GM04504 (cell line): ENCODE measurements at places on chromosomes 7 and 10.

- DNase-seq, result no peak
These were observed 36.8 kb downstream of the PTN start for GRCh38 chr7:137306748-137307147.

DNA sequence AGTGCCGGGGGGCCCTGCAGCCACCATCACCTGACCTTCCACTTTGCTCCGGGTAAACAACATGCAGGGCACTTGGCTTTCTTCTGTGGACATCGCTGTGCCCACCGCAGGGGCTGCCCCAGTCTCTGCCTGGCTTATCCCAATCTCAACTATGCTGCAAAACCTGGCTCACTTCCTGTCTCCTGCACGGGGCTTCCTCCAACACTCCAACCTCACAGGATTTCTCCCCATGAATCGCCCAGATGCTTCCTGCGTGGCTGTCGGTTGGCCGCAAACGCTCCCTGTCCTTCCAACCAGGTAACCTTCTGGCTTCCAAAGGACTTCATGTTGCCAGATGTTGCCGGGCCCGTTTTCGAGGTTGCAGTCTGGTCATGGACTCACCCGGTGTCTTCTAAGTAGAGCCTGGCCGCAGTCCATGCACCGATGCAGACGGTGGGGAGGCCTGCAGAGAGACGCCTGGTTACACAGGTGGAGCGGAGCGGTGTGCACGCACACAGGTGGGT, 109.0 kb downstream of the VIPR2 start:
- no peak for DNase-seq

DNA sequence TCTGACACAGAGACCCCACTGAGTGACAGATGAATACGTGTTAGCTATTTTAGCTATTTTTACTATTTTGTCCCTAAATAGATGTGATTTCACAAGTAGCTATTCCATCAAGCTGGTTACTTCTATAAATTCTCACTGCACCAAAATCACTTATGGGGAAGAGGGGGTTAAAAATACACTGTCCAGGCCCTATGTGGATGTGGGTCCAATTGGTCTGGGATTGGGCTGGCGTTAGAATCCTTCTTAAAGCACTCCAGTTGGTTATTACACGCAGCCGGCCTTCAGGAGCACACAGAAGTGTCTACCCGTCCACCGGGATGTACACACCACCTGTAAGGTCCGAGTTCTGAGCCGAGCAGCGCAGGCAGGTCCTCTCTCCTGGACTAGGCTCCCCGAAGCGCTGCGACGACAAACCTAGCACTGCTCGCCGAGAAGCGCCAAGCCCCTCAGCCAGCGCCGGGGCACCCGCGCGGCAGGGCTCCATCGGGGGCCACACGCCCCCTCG, 222.3 kb upstream of the MKLN1 start:
- peak; percentile 9 for DNase-seq

DNA sequence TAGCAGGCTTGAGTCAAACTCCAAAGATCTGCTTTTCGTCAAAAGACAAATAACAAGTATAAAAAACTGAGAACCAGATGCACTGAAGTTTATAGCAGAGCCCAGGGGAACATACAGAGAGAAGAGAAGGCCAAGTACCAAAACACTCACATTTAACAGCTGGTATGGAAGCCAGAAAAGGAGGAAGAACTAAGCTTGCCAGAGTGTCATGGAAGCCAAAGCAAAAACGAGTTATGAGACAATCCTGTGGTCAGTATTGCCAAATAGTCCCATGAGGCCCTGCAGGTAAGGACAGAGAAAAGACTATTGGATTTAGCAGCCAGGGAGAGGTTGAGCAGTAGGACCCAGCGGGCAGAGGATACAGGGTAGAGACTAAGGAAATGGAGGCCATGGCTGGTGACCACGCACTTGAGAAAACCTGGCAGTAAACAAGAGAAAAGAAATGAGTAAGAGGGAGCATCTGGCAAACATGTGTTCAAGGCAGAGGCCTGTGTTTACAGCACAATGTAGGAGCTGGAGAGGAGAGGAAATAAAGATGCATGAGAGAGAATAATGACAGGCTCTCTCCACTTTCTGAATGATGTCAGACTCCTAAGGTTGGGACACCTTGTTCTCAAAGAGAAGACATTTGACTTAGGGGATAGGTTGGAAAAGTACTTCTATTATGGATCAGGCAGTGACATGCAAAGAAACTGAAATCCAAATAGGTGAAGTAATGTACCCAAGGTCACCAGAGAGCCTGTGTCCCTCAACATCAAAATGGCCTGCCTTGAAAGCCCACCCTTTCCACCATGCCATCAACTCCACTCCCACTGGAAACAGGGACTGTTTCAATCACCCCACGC, 9.1 kb downstream of the CREB3L2 start:
- peak; percentile 97 for DNase-seq

GRCh38 chr7:157693071-157693520, 356.3 kb downstream of the DNAJB6 start:
- DNase-seq, result no peak

- DNase-seq, result no peak
These were observed 20.5 kb downstream of the CHCHD3 start for GRCh38 chr7:133061357-133061756.

DNA sequence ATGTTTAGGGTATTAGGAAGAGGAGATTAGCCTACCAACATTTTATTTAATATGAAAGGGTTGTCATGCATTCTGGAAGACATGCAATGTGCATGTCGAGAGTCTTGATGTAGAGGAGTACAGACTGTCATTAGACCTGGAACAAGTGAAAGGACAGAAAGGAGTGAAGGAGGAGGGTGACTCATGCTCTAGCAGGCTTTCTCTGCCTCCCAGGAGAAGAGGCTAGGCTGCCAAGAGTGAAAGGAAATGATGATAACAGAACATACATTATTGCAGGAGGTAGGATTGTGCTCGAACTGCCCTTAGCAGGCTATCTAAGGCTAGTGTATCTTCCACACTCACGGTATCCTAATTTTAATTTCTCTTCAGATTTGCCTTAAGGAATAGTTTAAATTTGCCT, 228.8 kb downstream of the EXOC4 start:
- peak; percentile 18 for DNase-seq

DNA sequence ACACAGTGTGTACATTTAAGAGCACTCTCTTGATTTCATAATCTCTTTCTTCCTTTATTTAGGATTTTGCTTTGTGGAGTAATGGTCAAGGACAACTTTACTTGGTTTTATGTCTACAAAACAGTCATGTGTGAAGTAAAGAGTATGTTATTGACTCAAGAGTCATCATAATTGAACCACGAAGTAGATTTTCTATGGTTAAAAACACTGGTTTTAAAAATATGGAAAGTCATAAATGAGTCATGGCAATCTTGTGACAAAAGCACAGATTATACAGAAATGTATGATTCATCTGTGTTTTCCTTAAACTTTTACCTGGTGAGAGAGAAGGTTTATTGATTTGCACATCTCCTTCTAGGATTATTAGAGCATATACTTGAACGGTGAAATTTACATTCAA, 969.7 kb downstream of the GATA3 start:
- no peak for DNase-seq

DNA sequence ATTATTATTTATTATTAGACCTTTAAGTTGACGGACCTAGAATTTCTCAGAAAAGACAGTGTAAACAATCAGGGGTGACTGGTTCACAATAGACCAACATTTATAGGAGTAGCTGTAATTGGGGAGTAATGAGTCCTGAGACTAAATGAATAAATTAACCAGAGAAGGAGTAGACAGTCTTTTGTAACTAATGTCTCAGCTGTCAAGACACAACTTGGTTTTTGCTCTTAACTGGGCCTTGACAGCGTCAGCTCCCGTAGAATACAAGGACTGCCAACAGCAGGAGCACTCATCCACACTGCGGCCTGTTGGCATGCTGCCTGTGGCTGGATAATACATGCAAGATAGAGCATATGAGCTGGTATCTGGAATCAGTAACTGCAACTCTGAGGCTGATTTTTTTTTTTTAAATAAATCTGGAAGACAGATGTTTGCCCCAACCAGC, 123.9 kb downstream of the CACNA2D1 start:
- DNase-seq, result peak; percentile 85

- no peak for DNase-seq
These were observed 28.9 kb upstream of the CREB3L2 start for GRCh38 chr7:138030679-138031351.

DNA sequence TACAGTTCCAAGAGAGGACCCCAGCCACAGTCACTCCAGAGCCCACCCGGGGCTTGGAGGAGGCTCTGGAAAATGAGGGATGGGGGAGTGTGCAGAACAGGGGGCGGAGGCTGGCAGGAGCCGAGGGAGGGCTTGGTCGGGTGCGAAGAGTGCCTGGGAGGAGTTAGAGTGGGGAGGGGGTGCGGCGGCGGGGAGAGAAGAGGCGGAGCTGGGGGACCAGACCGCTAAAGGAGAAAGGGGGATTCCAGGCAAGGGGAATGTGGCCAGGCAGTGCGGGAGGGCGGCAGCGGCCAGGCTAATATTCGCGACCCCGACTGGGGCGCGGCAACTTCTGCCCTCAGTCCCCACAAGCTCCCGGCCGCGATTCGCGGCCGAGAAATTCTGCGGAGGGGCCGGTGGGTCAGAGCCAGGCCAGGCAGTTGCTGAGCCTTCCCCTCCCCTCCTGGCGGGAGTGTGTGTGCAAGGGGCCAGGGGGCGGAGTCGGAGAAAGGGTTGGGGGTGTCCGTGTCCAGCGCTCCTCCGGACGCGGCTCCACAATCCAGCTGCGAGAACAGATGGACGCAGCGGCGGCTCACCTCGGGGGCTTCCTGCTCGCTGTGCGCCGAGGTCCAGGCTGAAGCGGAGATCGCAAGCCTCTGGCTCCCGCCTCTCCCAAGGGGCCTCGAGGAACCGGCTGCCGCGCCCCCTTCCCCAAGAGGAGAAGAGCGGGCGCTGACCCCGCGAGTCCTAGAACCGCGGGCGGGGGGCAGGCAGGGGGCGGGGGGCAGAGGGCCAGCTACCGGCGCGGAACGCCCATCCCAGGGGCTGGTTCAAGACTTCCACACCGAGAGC, 612 bp upstream of the SLC18A3 start:
- no peak for DNase-seq

GRCh38 chr10:127959428-127959827, 52.5 kb downstream of the PTPRE start:
- DNase-seq, result no peak

GRCh38 chr7:135713836-135714470, 14.0 kb downstream of the SLC13A4 start:
- DNase-seq, result no peak

DNA sequence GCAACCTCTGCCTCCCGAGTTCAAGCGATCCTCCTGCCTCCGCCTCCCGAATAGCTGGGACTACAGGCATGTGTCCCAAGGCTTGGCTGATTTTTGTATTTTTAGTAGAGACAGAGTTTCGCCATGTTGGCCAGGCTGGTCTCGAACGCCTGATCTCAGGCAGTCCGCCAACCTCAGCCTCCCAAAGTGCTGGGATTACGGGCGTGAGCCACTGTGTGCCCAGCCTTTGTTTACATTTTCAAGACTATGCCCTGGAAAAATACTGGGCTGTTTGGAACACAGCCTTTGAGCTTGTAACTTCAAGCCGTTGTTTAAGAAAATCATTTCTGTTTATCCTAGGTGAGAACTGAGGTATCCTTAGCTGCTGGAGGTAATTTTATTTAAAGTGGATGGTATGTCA, 1.9 kb downstream of the ZKSCAN1 start:
- no peak for DNase-seq

- DNase-seq, result no peak
These were observed 4.6 kb upstream of the MDFIC start for GRCh38 chr7:114917211-114917839.

- DNase-seq, result no peak
These were observed 8.4 kb downstream of the PRKAG2 start for GRCh38 chr7:151868396-151869108.

DNA sequence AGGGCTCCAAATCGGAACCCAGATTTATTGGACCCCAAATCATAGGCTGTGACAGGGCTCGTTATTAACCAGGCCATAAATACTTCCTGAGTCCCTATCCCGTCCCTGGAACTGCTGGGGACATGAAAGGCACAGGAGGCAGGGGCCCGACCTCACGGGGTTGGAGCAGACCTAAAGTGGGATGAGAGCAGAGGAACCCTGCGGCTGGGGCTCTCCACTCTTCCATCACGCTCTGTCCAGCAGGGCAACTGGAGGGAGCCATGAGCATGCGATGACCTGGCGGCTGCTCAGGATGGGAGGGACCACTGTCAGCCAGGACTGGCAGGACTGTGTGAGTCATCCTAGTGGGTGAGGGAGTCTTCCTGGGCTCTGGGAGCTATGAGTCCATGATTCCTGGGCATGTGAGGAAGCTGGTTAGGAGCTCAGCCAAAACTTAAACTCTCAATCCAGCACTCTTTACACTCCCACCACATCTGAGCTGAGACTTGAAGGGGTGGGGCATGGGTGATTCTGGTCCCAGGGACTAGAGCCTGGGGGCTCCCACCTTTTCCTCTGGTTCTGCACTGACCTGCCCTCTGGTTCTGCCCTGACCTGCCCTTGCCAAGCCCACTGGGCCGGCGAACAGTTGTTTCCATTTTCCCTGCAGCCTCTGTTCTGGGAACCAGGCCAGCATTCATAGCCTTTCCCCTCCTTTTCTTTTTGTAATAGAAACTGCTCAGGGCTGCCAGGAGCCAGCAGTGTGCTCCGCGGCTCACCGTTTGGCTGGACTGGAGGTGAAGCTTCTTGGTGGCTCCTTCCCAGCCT, 47.1 kb downstream of the SYPL1 start:
- DNase-seq, result peak; percentile 92

DNA sequence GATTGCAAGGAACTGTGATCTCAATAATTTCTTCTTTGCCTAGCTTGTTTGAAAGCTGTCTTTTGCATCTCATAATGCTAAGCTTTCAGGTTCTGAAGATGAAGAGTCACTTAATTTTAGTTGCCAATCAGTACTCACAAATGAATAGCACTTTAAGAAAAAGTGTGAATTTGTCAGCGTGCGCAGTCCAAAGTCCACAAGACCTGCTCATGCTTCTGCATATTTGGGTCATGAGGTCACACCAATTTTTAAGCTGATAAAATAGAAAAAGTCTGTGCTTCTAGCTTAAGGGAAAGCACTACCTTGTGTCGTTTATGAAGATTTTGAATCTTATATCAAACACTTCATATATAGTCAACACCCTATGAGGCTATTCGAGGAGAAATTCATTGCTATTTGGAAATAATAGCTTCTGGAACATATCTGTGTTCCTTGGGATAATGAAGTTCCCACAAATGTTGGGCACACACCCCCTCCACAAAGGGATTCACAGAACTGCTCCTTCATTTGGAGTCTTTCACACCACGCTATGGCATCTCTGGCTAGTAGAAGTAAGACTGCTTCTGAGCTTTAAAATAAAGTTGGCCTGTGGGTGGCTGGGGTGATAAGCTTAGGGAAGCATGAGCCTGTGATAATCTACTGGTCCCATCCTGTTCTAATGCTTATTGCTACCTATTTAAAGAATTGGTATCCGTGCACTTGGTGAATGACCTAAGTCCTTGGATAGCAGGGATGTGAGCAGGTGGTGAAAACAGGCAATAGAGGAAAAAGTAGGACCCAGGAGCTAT, 33.3 kb downstream of the A1CF start:
- no peak for DNase-seq

DNA sequence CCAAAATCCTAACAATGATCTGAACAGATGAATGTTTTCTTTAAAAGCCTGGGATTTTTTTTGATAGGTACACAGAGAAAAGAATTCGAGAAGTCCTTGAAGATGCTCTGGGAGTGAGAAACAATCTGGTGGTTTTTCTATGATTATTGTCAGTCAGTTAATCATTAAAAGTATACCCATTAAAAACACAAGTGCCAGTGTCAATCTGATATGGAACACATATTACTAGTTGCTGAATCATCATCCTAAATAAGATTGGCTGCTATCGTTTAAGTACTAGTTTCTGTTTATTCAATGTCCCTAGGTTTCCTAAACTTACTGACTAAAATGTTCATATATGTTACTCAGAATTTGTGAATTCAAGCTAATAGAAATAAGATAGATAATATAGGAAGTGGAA, 16.1 kb downstream of the COL28A1 start:
- no peak for DNase-seq

- no peak for DNase-seq
These were observed at the start of gene SLC18A2 for GRCh38 chr10:117240621-117241529. SLC18A2 (plus strand) TSS chr10:117241114; CDS start chr10:117241694, 580 bp downstream.
